Posterior vena cava (tissue), 2 donors: ENCODE measurements at places on chromosomes 1 and 21. TPM values are rescaled to one million over a fixed set of nuclear protein-coding genes. Genes with fewer than 3 reads are reported as not detected.

- no peak for DNase-seq
Measured at GRCh38 chr1:153631047-153632022, 2.5 kb upstream of the CHTOP start.

DNA sequence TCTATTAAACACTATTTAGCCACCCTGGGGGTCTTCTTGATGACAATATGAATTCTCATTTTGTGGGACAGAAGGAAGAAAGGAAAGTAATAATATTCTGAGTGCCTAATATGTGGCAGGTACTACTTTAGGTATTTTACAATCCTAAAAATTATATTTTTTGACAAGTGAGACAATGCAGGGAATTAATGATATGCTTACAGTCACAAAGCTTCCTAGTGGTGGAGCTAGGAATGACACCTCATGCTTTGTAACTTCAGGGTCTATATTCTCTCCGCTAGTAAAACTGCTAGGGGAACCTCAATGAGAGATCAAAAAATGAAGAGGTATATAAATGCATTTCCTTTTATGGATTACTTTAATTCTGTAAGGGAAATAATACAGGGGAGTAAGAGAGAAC, 44.3 kb downstream of the TPR start:
- DNase-seq = no peak

The PRAMEF5 gene
- total RNA-seq = not detected

DNA sequence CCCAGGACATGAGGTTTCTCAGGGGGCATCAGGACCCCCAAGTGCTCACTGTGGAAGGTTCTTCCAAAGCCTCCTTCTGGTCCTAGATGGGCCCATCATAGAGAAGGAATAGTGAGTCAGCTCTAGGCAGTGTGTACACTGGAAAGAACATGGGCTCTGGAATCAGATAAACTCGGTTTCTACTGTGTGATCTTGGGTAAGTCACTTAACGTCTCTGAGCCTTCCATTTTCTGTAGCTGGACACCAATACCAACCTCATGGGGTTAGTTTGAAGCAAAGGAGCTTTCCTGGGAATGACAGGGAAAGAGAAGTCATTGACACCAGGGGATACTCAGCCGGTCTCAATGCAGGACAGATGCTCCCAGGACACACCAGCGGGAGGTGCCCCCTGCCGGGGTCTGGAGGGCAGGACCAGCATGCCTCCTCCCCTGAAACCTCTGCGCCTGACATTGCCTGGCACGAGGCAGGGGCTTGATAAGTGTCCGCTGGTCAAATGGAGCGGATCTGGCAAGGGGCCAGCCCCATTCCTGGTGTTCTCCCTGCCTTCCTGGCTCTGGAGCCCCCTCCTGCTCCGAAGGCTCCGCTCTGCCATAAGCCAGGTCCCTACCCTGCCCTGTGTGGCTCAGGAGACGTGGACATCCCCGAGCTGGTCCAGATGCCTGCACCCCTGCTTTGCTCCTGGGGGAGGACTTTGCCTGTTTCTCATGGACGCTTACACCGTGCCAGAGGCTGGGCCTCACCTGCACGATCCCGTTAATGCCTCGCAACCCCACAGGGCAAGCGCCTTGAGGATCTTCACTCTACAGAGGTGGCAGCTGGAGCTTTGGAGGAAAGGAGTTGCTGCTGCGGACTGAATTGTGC, 52.8 kb downstream of the EDN2 start:
- DNase-seq = no peak

- no peak for DNase-seq
Measured at GRCh38 chr1:206921772-206922265, at the start of gene FCMR. Gene FCMR, minus strand, starts transcription at chr1:206921941. Its CDS starts 87 bp downstream, at chr1:206921854.

GRCh38 chr1:41348394-41348793, 12.8 kb upstream of the FOXO6 start:
- DNase-seq = peak; percentile 45

The RBP7 gene
- 35.7 TPM for total RNA-seq

The ATP1A4 gene
- total RNA-seq = not detected

The PRDM16 gene
- total RNA-seq = 15.8 TPM

The PIGV gene
- total RNA-seq = 6.3 TPM

GRCh38 chr1:11610629-11611180, 43.5 kb downstream of the FBXO2 start:
- no peak for DNase-seq

The ADAM30 gene
- not detected for total RNA-seq

The SNIP1 gene
- total RNA-seq = 11.3 TPM

The TMPRSS3 gene
- not detected for total RNA-seq

The CCDC181 gene
- 0.95 TPM for total RNA-seq

- DNase-seq = no peak
Measured at GRCh38 chr1:57094749-57095148, 128.9 kb upstream of the C8B start.

The TMEM200B gene
- 20.8 TPM for total RNA-seq

The DMRTA2 gene
- not detected for total RNA-seq

DNA sequence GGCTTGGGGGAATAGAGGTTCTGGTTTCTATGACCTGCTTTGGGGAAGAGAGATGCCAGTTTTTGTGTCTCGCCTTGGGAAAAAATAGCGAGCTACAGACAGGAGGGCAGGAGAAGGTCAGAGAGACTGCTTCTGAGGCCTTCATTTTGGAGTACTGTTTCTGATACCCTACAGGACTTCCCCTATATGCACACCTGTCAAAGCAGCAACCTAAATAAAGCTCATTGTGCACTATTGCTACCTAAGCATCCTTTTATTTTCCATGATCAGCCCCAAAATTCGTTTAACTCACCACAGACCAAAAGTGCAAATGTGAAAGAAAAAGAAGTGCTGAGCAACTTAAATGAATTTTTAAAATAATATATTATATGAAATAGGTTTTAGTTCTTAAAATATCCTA, 145.6 kb upstream of the CHRM3 start:
- DNase-seq = no peak

GRCh38 chr1:198254521-198254920, 97.7 kb downstream of the NEK7 start:
- no peak for DNase-seq

- no peak for DNase-seq
Measured at GRCh38 chr1:244605835-244606370, 47.0 kb upstream of the DESI2 start.

DNA sequence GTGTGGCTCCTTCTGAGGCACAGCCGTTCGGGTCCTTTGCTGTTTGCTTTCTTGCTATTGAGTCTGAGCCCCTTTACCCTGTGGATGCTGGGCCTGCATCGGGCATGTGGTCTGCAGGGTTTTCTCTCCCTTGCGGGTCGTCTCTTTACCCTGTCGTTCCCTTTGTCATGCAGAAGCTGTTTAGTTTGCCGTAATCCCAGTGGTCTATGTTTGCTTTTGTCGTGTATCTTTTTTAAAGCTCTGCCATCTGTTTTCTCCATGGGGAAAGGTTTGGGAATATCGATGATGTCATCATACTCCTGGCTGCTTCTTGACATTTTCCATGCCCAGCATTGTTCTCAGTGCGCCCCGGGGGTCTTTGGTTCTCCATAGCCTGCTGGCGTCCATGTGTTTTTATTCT, 68.2 kb downstream of the AGPAT3 start:
- no peak for DNase-seq

DNA sequence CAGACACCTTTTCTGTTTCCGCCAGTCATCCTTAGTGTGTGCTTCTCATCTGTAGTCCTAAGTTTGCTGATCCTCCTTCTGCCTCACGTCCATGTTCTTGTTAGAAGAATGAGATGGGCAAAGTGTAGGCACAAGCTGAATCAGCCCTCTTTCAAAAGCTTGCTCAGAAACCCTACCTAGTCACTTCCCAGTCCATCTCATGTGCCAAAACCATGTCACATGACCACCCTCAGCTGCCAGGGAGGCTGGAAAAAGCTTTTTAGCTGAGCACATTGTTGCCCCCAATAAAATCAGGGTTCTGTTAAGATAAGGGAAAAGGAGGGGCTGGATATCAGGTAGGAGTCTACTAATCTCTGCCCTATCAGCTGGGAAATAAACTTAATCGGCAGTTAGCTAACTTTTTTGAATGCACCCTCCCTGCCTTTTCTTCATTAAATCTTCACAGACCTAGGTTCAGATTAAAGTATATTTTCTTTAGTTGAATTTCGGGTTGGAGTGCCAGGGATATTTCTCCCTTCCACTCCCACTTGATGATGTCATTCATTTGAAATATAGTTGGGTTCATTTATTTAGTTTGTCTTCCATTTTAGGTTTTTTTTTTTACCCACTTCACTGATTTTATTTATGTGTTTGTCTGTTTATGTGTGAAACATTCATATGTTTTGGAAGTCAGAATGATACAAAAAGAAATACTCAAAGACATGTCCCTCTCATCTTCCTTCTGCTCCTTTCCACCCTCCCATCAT, 129.2 kb downstream of the ROR1 start:
- DNase-seq = no peak

The HPCA gene
- total RNA-seq = not detected

The TBX15 gene
- total RNA-seq = 4.8 TPM

- no peak for DNase-seq
Measured at GRCh38 chr1:33473900-33474299, 1.5 kb downstream of the ZSCAN20 start.

GRCh38 chr1:106925750-106926149, 130.7 kb upstream of the PRMT6 start:
- no peak for DNase-seq

DNA sequence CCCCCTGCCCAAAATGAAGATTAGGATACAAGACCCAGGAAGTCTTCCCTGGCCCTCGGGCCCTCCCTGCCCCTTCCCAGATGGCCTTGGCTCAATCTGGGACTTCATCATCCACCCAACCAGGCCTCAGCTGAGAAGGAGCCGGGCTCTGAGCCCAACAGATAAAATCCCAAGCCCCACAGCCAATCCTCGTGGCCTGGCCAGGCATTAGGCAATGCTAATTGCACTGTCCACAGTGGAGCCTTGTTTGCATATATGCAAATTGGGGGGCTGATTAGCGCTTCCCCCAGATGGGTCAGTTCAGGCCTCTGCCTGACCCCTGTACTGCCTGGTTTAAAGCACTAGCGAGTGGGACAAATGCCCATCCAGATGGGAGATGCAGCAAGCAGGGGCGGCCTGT, 34.9 kb downstream of the IGSF21 start:
- DNase-seq = no peak

- DNase-seq = no peak
Measured at GRCh38 chr1:225737161-225737560, 40.5 kb upstream of the SRP9 start.

DNA sequence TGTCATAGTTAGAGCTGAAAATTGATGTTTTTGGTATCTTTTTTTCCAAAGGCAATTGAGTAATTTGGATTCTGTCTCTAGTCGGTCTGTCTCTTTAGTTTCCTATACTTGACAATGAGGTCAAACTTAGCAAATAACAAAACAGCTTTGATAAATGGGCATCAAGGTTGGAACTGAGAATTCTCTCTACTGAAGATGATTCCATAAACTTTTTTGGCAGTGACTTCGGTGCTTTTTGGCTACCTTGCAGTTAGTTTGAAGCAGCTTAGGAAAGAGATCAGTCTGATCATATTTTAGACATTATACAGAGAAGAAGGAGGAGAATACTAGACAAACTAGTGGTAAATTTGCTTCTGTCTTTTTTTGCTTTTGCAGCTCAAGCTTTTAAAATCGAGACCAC, 559 bp downstream of the VCAM1 start:
- DNase-seq = no peak

The CYP4A11 gene
- not detected for total RNA-seq

GRCh38 chr1:25182629-25183028, 49.7 kb downstream of the SYF2 start:
- no peak for DNase-seq

DNA sequence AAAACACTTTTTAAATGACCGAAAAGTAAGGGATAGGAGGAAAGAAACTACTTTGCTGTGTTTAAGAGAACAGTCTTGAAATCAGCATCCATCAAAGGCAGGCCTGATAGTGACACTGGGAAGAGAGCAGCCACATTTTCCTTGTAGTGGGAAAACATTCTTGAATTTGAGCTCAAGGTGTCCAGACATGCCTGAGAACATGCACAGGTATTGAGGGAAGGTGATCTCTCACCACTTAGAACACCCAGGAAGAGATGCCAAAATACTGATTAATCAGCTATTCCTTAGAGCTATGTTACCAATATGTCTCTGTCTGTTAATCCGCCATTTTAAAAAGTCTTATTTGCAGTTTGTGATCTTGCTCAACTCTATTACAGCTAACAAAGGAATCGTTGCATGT, 25.9 kb downstream of the IL12RB2 start:
- DNase-seq = no peak

DNA sequence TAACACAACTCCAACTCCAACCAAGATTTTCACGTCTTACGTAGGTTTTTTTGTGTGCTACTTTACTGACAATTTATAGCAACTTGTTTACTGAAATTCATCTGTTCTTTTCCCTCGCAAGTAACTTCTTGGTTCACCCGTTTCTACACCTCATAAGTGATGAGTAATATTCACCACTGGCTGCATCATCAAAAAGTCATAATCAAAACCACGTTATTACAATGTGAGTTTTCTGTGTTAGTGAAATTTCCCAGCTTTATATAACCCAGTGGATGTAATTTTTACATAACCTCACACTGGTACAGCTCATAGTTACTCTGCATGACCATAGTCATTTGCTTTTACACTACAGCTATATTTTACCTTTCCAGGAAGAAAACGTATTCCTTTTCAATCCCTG, 401.1 kb upstream of the LYPLAL1 start:
- no peak for DNase-seq

DNA sequence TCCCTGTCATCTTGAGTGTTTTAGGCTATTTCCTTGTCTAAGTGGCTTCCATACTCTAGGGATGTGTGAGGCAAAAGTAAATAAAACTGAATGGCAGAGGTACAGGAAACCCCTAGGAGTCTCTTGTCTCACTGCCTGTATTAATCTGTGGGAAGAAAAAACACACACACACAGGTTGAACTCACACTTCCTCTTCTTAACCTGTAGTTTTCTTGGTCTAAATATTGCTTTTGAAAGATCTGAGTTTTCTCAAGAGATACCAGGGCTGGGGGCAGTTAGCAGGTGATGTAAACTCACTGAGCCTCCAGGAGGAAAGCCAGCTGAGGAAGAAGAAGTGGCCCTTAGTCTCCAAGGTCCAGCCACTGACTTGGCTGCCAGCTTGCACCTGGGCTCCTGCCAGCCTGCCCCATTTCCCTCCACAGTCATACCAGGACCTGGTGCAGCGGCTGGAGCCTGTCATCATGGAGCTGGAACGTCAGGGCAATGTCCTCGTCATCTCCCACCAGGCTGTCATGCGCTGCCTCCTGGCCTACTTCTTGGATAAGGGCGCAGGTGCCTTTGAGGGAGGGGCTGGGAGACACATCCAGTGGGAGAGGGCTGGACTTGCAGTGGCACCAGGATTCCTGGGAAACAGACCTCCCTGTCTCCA, 16.9 kb downstream of the PFKFB2 start:
- DNase-seq = no peak

DNA sequence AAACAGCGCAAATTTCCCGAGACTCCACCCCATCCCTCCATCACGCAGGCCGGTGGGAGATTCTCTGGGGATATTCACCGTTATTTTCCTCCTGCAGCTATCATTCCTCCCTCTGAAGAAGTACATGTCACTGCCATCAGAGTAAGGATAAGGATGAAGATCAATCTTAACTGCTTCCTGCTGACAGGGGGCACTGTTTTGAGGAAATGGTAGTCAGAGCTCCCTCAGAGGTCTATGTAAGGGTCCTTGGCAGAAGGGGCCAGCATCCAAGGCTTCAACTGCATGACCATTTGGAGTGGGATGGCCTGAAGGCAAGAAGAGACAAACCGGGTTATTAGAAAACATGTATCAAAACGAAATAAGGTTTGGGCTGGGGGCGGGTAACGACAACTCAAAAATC, 111.5 kb downstream of the KCNK1 start:
- no peak for DNase-seq

GRCh38 chr1:81876901-81877733, 76.4 kb downstream of the ADGRL2 start:
- no peak for DNase-seq

GRCh38 chr21:38913120-38913892, 107.6 kb downstream of the ETS2 start:
- peak; percentile 93 for DNase-seq
